ENCODE measurements at places on chromosomes 3 and 15.

DNA sequence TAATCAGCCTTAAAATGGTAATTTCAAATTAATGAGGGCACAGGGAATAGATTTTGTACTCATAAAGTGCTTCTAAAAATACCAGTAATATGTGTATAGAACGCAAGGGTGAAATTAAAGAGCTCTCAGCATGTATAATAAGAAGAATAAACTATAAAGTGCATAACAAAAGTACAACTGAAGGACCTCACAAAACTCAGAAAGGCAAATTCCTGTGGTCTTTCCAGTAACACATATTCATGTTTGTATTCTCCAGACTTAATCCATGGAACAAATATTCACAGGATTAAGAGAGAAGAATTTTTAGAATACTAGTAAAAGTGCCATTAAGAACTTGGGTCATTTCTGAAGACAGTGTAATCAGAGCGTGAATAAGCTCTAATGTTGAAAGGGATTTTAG, 646.3 kb downstream of the CADM2 start:
- DNase-seq, result no peak

GRCh38 chr15:68231102-68231818, 1.7 kb upstream of the CLN6 start:
- DNase-seq, result no peak

DNA sequence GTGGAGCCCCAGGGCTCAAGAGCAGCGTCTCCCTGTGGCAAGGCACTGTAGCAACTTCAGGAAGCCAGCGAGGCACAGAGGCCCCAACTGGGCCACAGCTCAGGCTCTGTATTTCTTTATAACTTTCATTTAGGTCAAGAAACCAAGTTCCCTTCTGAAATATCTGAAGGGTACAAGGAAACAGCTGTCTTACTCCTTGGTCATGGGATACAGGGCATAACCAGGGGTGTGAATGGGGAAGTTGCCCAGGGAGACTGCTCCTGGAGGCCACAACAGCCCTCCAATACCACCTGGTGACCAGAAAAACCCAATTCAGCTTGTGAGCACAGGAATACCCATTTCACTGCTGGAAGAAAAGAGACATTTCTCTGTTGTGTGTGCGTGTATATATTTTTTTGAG, 13.3 kb upstream of the SPTBN5 start:
- DNase-seq, result no peak

- no peak for DNase-seq
Measured at GRCh38 chr15:65066635-65067316, 1.0 kb downstream of the RASL12 start.

- no peak for DNase-seq
Measured at GRCh38 chr15:38255690-38256089, 3.1 kb downstream of the SPRED1 start.

DNA sequence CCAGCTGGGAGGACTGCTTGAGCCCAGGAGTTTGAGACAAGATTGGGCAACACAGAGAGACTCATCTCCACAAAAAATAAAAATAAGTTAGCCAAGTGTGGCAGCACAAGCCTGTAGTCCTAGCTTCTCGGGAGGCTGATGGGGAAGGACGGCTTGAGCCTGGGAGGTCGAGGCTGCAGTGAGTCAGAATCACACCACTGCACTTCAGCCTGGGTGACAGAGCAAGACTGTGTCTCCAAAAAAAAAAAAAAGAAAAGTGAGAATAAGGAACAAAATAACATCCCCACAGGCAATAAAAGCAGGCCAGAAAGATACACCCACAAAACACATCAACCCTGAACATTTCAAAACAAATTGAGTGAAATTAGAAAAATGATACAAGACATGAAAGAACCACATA, 48.7 kb upstream of the OCA2 start:
- DNase-seq, result no peak

- DNase-seq, result no peak
Measured at GRCh38 chr15:81074773-81075172, 59.3 kb upstream of the CFAP161 start.

DNA sequence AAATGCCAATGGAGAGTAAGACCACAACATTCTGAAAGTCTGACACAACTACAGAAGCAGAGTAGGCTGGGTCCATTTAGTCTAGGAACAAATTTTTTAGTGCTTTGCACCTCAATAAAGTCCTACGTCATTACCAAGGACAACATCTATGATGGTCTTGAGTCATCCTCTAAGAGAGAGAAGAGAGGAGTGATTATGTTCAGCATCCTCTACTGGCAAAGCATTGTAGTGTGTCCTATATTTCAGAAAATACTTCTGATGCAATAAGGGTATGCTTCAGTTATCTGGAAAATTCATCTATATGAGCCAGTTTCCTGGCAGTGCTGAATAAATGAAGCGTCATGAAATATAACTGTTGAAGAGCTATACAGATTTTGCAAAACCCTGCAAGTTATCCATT, 95.6 kb downstream of the P2RY1 start:
- DNase-seq, result no peak

GRCh38 chr3:184379358-184380184, at the start of gene CHRD:
Gene CHRD (plus strand): TSS chr3:184380054. CDS start chr3:184380319, 265 bp downstream.
- DNase-seq, result no peak

DNA sequence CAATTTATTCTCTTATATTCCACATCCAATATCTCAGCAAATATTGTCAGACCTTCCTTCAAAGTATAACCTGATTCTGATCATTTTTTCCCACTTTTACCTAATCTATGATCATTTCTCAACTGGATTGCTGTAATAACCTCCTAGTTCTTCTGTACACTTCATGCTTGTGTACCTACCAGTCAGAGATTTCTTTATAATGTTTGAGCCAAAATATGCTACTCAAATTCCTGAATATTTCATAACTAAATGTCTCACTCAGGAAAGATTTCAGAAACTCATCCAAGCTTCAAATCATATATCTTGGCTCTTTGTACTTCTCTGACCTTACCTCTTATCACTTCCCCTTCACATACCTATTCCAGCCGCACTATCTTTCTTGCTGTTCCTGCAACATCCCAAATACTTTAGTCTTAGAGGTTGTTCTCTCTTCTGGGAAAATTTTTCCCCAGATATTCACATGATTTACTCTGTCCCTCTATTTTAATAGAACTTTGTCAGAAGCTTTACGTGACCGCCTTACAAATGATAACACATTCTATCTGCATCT, 20.0 kb downstream of the BCHE start:
- DNase-seq, result no peak

GRCh38 chr3:5431811-5432378, 244.4 kb downstream of the EDEM1 start:
- no peak for DNase-seq

DNA sequence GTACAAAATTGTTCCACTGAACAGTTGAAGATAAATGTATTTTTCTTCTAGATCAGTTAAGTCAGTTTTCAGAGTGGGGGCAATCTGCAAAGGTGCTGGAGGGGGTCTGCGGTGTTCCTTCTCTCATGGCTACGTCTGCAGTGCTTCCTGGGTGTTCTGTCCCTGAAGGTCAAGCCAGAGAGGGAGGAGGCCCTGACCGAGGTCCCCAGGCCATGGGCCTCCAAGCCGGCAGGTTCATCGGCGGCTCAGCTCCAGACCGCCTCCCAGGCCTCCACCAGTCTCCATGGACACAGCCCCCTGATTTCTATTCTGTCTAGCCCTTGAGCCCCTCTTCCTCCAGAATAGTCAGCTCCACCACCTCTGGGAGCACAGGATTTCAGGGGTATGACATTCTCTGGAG, 28.5 kb upstream of the TSEN2 start:
- no peak for DNase-seq

- no peak for DNase-seq
Measured at GRCh38 chr15:41797201-41797944, 23.1 kb downstream of the MAPKBP1 start.

GRCh38 chr3:49523756-49524747, 30.2 kb upstream of the BSN start:
- no peak for DNase-seq

GRCh38 chr15:92159481-92159880, 234.2 kb upstream of the ST8SIA2 start:
- no peak for DNase-seq

- no peak for DNase-seq
Measured at GRCh38 chr3:133038731-133039375, 662 bp downstream of the TMEM108 start.

GRCh38 chr15:74202452-74203401, at the start of gene STRA6:
Gene STRA6 (minus strand): TSS chr15:74202787. CDS start chr15:74202267, 520 bp downstream.
- DNase-seq, result no peak

DNA sequence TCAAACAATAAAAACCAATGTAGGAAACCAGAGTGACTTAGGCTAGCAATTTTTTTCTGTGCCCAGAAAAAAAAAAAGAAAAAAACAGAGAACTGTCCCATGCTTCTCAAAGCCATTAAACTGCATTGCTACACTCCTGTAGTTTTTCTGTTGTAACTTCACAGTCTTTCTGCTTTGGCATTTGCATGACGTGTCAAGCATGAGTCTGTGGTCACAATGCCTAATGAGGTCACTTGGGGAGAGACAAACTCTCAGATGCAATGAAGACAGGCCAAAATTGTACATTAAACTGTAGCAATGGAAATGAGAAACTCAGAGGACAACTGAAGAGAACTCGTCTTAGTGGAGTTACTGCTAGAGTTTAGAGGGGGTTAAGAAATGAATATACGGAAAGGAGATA, 30.8 kb downstream of the CCDC80 start:
- no peak for DNase-seq

GRCh38 chr15:33074942-33075341, 119.6 kb downstream of the FMN1 start:
- DNase-seq, result no peak

DNA sequence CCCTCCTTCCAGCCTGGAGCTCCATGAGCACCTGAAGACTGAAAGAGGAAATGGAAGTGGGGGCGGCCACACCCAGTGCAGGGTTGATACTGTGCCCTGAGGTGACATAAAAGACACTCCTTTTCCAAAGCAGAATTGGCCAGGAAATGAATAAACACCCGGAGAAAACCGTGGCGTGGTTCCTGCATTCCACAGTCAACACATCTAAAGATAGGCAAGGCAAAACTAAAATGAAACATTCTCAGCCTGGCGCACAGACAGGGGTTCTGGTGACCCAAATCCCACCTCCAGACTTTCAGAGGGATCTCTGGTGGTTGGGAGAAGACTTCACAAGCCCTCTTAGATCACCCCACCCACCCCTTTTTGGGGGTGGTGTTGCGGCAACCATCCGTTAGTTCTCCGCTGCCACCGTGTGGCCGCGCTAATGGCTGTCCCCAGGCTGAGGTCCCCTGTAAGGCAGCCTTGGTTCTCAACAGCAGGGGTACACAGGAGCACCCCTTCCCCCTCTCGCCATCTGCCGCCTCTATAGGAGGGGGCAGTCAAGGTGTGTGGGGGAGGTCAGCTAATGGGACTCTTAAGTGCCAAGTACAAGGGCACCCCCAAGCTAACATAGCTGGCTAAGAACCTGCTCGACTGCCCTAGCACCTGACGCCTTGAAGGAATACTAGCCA, 2.5 kb upstream of the MST1R start:
- peak; percentile 21 for DNase-seq

DNA sequence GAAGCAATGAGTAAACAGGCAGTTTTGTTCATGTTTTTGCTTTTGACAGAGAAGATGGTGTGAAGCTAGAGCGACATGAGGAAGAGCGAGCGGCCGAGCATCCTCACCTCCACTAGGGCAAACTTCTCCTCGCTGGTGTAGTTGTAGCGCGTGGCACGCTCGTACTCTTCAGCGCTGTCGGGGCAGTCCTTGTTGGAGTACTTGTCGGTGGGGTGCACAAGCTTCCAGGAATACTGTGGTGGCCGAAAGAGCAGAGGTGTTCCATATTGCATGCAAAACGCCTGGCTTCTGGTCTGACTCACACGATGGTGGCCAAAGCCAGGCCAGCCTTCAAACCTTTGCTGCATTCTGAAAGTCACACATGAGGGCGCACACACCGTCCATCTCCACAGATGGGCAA, 54.3 kb downstream of the CYFIP1 start:
- no peak for DNase-seq

GRCh38 chr3:183498634-183499033, 56.9 kb downstream of the KLHL6 start:
- DNase-seq, result no peak
